Astrocyte (in vitro differentiated cells and primary cell): ENCODE measurements at places on chromosomes 1 and 21. TPM values are rescaled to one million over a fixed set of nuclear protein-coding genes. Genes with fewer than 3 reads are reported as not detected.

Gene STXBP3
- 38.9 and 48.5 TPM in 2 replicates for total RNA-seq

Gene SUSD4
- total RNA-seq = 9.2 and 18.8 TPM in 2 replicates

GRCh38 chr1:107344836-107345235 is 204.0 kb downstream of the NTNG1 start:
- H3K36me3 ChIP-seq = no peaks in the 10 kb centered on the region
- no peak overlapping the region for H3K4me3 ChIP-seq
- H3K27me3 ChIP-seq = no peaks in the 10 kb centered on the region

DNA sequence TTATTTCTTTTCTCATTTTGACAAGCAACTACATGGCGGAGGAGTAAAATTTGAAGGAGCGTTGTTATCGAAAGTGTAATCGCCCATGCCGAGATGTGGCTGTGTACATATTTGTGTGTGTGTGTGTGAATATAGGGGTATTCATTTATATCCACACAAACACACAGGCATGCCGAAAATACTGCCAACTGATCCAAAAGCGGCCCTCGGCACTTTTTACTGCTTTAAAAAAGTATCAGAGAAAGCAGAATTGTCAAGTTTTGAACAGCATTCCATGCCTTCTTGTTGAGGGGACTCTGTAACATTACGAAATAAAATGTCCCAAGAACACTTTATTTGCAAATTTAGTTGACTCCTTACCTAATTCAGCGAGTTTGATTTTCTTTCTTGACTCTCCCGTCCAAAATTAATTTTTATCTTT is 1.1 kb downstream of the PBX1 start:
- peak overlapping the region; percentile 79 for H3K4me3 ChIP-seq
- no peaks in the 10 kb centered on the region for H3K4me1 ChIP-seq
- H3K36me3 ChIP-seq = no peaks in the 10 kb centered on the region
- H3K27me3 ChIP-seq = no peaks in the 10 kb centered on the region

Gene ZNF593OS
- not detected in 2 replicates for total RNA-seq

GRCh38 chr1:96104506-96104905 is 617.1 kb upstream of the PTBP2 start:
- no peak overlapping the region for H3K4me3 ChIP-seq
- no peaks in the 10 kb centered on the region for H3K4me1 ChIP-seq
- no peaks in the 10 kb centered on the region for H3K36me3 ChIP-seq
- DNase-seq = no peak
- H3K27ac ChIP-seq = no peak overlapping the region
